ENCODE measurements at places on chromosomes 6 and 20. TPM values are rescaled to one million over a fixed set of nuclear protein-coding genes. Genes with fewer than 3 reads are reported as not detected.

The CENPW gene
- 58.9 TPM for total RNA-seq

The POU5F1 gene
- total RNA-seq: not detected

The NKAIN2 gene
- total RNA-seq: not detected

The ADGRF5 gene
- total RNA-seq: not detected

The SPTLC3 gene
- 1.1 TPM for total RNA-seq

GRCh38 chr6:143536461-143536865 lies 24.9 kb upstream of the FUCA2 start:
- DNase-seq: peak; percentile 57

DNA sequence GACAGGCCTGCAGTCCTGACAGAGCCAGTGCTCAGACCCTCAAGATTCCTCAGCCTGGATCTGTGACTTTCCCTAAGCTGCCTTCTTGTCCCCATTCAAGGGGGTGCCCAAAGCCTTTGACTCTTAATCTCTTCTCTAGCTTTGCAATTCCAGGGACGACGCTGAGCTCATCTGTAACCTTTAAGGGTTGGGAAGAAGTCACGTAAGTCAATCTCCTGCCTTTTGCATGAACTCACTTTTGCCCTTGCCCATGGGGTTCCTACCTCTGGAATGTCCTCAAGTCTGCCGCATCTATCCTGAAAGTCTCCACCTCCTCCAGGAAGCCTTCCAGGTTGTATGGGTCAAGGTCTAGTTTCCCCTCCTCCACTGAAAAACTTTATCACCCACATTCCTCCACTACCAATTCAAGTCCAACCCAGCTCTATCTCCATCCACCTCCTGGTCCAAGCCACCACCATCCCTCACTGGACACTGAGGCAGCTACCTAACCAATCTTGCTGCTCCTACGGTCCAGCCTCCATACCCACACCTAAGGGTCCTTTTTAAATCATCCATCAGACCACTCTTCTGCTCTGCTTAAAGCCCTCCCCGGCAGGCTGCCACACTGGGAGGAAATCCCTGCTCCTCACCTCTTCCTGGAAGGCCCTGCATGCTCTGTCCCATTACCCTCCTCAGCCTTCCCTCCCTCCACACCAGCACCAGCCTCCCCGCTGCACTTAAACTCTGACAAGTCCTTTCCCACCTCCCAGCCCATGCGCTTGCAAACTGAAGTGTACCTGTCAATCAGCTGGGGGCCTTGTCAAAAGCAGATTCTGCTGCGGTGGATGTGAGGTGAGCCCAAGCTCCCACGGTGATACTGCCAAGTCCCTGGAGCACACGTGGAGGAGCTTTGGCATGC lies 29.7 kb downstream of the PREX1 start:
- DNase-seq: no peak

GRCh38 chr20:14992961-14993360 lies 655.5 kb upstream of the FLRT3 start:
- no peak for DNase-seq

DNA sequence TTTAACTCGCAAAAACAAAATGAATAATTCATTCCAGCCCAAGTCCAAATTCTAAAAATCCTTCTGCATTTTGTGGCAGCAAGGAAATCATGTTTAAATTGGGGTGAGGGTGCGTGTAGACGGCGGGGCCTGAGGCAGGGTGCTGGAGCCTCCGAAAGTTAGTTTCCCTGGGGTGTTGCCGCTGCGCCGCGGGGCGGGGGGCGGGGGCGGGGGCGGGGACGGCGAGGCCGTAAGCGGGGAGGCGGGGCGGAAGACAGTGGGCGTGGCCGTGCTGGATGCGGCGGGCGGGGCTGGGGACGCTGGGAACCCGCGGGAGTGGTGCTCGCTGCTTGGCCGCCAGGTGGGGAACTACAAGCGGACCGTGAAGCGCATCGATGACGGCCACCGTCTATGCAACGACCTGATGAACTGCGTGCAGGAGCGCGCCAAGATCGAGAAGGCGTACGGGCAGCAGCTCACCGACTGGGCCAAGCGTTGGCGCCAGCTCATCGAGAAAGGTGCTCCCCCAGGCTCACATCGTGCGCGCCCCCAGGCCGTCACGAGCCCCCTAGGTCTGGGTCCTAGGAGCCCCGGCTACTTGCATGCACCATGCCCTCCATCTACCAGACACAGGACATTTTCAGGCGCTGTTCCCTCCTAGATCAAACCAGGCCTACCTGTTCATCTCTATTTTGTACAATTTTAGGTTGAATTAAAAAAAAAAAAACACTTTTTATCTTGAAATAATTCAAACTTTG lies 29.0 kb downstream of the SPDEF start:
- peak; percentile 96 for DNase-seq

DNA sequence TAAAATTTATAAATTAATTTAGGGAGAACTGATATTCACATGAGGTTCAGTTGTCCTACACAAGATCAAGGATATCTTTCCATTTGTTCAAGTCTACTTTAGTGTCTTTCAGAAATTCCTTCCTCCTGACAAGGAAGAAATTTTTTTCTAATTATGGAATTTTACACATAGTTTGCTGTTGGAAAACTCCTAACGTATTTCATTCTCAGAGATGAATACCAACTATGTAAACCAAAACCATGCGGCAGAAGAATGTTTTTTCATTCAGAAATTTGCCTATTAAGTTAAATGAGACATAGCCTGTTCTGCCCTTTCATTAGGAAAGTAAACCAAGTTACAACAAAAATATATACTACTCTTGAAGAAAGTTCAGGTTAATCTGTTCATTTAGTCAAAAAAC lies 111.2 kb upstream of the PRDM1 start:
- DNase-seq: no peak

- DNase-seq: no peak
Observed at GRCh38 chr20:23143986-23144690, 58.0 kb upstream of the CD93 start.

- DNase-seq: no peak
Observed at GRCh38 chr6:81562169-81562568, 190.3 kb downstream of the TENT5A start.

DNA sequence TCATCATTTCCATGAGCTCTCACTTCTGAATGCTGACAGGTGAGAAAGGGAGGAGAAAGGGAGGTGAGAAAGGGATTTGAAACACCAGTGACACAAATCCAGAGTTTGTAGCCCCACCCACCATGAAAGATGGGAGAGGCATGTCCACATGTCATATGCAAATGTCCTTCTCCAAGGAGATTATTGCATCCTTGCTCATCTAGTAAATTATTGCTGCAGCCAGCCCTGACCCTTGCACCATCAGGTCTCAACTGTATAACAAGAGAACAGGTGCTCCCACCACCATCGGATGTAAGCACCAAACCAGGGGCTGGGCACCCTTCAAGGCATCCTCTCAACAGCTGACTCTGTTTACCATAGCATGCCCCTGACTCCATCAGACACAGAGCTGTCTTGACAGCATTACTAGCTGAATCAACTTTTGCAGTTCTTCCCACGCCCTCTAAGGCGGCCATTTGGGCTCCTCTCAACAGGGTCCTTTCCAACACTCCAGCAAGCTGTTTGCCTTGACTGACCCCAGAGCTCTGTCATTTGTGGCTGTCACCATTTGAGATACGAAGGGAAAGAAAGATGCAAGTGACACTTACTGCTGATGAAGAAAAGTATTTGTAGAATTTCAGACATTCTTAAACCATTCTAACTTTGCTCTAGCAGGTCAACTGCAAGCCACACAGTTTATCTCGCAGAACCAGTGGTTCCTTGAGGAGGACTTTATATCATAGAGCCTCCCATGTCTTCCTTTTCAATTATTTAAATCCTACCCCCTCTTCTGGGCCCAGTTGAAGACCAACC lies 14.2 kb downstream of the GFOD1 start:
- no peak for DNase-seq

- no peak for DNase-seq
Observed at GRCh38 chr6:159533016-159533415, 160.0 kb downstream of the SOD2 start.

All from activated CD4-positive, alpha-beta T cell treated with anti-CD3 and anti-CD28 coated beads, Interleukin-2, amount 10 ng/mL, durations not matched to agents 7 days and 5 days (primary cell).